Ascending aorta (tissue), 2 donors: ENCODE measurements at places on chromosomes 4 and X.
A peak's percentile ranks its signal among the peaks of the same experiment; 100 is the strongest.

DNA sequence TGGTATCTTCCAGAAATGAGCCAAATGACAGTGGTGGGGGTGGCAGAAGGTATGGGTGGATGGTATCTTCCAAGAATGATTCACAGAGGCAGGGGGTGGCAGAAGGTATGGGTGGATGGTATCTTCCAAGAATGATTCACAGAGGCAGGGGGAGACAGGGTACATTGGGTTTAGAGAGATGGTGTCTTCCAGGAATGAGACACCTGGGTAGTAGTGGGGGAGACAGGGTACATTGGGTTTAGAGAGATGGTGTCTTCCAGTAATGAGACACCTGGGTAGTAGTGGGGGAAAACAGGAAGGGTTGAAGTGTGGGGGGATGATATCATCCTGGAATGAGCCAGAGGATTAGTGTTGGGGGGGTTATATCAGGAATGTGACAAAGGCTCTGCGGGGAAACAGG, 62.0 kb downstream of the MAOA start:
- no peaks in the 10 kb centered on the region for H3K4me1 ChIP-seq
- H3K36me3 ChIP-seq, result peaks cover 15% of the 10 kb centered on the region
- no peak for DNase-seq
- no peak overlapping the region for H3K27ac ChIP-seq

GRCh38 chrX:15909605-15910004, 55.0 kb upstream of the AP1S2 start:
- no peaks in the 10 kb centered on the region for H3K36me3 ChIP-seq
- no peaks in the 10 kb centered on the region for H3K4me1 ChIP-seq
- H3K4me3 ChIP-seq, result no peak overlapping the region
- H3K27ac ChIP-seq, result no peak overlapping the region
- no peak for DNase-seq

DNA sequence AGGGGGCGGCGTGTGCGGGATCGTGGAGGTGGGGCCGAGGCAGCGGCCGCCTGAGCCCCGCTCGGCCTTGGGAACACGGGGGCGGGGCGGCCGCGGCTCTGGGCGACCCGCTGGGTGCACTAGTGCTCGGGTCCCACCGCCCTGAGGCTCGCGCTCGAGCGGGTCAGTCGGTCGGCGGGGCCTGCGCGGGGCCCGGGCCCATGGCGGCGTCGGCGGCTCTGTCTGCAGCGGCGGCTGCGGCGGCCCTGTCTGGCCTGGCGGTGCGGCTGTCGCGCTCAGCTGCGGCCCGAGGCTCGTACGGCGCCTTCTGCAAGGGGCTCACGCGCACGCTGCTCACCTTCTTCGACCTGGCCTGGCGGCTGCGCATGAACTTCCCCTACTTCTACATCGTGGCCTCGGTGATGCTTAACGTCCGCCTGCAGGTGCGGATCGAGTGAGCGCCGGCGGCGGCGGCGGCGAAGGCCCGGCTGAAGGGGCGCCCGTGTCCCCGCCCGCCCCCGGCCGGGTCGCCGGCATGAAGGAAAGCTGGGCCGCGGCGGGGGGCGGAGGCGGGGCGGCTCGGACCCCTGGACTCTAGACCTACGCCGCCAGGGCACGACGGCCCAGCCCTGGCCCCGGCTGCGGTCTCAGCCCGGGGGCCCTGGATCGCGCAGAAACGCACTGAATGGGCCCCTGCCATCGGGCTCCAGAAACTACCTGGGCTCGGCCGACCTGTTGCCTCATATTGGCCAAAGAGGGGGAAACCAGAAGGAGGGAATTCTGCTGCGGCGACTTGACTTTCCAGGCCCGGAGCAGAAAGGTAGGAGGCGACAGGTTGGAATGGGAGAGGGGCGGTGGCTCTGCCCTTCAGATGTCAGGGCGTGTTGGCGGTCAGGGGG, at the start of gene SMIM10L2A:
SMIM10L2A (plus strand) TSS at position 13 of the 878 bp plus-strand sequence; CDS start at position 201, 188 bp downstream.
- peak within 1 kb of the TSS; percentile 69 for H3K4me3 ChIP-seq
- no peaks in the 10 kb centered on the region for H3K27me3 ChIP-seq
- H3K4me1 ChIP-seq, result no peaks in the 10 kb centered on the region
- DNase-seq, result no peak
- no peak within 1 kb of the TSS for H3K27ac ChIP-seq

DNA sequence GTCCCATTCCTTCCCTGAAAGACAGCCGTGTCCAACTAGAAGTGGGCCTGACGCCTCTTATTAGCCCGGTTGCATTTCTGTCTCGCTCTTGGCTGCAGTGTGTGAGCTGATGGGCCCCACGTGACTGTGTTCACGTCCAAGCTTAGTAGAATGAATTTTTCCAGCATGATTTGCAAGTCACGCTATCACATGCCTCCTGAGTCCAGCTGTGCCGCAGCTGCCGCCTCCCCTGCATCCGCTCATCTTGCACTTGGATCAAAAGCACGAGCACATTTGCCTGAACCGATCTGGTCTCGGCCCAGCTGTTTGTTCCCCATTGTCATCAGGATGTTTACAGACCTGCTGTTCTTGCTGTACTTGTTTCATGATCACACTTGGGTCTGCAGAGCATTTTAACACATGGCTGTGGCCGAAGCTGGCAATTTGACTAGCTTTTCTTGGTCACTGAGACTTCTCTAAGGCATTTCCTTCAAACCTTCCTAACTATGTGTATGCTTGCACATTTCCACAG, 126.5 kb downstream of the KIT start:
- peak; percentile 76 for DNase-seq
- H3K36me3 ChIP-seq, result no peaks in the 10 kb centered on the region
- H3K27ac ChIP-seq, result peak overlapping the region; percentile 83
